Activated CD4-positive, alpha-beta T cell treated with anti-CD3 and anti-CD28 coated beads, Interleukin-2, amount 50 U/mL, for 16 hours (primary cell): ENCODE measurements at places on chromosomes 6 and 20.

DNA sequence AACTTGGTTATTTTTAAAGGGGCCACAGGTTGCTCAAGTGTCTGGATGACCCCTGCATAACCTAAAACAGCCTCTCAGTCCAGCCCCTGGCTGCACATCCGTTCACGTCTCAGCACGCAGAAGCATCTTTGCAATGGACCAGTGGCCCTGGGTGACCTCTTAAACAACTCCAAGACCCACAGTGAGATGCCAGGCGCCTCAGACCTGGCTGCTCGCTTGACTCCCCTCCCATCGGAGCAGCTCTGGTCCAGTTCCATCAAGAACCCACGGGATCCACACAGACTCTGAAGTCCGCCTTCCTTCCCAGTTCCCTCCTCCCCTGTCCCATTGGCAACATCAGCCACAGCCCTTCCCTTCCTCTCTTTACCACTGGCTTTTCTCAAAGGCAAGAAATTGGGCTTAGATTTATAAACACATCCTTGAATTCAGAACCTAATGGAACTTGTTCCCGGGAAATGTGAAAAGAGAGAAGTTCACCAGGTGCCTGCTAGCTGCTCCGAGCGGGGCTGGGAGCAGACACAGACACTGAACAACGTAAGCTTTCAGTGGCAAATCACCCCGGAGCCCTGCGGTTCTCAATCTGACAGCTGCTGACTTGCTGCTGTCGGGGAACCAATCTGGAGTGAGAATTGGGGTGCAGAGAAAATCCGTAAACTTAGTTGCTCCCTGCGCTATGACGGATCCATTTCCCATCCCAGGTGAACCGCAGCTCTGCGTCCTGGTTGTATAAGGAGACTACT lies 39.6 kb upstream of the MPC1 start:
- DNase-seq: no peak

DNA sequence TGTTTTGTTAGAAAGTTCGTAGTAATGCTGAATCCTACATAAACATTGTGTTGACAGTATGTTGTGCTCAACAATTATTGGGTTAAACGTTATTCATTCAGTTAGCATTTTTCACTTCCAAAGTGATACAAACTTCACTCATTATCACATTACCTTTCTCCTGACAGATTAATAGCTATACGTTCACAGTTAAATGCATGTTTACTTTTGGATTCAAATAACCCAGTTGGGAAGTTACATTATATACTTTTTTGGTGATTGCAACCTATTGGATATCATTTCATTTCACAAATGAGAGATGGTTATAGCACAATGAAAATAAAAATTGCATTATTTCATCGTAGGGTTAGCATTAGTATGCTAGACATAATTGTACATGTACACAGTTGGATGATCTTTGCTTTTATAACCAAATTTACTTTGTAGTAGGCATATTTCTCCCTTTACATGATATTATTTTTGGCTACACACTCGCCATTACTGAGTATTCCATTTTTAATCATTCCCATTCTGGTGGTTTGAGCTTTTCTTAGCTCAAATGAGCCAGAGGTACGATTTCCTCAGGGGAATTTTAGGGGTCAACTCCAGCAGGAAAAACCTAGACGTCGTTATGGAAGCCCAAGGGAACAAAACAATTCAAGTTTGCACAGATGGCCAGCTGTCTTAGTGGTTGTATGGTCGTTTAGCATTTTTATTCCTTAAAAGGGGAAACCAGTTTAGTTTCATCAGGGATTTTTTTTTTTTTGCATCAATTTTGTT lies 2.1 kb upstream of the HIVEP1 start:
- DNase-seq: no peak

- no peak for DNase-seq
These were observed 115.7 kb downstream of the PRIM2 start for GRCh38 chr6:57432919-57433684.

DNA sequence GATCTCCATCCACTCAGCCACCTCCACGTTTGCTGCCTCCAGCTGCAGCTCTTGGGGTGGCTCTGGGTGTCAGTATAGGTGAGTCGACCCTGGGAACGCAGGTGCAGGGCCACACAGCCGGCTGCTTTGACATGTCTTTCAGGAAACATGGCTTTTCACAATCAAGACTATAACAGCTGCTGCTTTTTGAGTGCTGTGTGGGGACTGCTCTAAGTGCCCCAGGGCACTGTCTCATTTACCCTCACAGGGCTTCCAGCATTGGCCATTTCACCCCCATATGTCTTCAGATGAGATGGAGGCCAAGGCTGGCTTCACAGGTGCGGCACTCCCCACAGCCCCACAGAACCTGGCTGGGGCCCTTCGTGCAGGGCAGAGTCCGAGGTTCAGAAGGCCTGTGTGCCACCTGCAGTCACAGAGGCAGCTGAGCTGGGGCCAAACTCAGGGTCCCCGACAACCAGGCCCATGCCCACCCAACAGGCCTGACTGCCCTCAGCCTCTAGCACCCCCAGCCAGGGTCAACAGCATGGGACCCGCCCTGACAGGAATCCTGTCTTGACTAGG lies 14.9 kb upstream of the CST7 start:
- no peak for DNase-seq

DNA sequence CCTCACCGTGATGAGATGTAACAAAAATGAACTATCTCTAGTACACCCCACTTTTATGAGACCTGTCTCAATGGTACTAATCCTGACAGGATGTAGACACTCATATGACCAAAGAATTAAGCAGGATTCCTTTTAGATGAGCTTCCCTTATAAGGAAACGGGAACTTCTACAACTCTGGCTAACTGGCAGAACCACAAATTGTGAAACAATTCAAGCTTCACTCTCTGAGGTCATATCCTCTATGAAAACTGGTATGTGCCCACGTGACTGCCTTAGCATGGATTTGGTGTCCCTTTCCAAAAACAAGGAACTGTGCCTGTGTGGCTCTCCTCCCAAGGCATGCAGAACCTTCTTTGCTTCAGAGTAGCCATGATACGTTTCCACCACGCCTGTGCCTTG lies 14.1 kb upstream of the CPNE5 start:
- DNase-seq: no peak

GRCh38 chr6:241336-241865 lies 50.9 kb upstream of the DUSP22 start:
- no peak for DNase-seq

- DNase-seq: no peak
These were observed 103.5 kb downstream of the TINAG start for GRCh38 chr6:54411767-54412166.
